Non-pigmented ciliary epithelial cell (primary cell): ENCODE measurements at places on chromosomes 2 and 18.

DNA sequence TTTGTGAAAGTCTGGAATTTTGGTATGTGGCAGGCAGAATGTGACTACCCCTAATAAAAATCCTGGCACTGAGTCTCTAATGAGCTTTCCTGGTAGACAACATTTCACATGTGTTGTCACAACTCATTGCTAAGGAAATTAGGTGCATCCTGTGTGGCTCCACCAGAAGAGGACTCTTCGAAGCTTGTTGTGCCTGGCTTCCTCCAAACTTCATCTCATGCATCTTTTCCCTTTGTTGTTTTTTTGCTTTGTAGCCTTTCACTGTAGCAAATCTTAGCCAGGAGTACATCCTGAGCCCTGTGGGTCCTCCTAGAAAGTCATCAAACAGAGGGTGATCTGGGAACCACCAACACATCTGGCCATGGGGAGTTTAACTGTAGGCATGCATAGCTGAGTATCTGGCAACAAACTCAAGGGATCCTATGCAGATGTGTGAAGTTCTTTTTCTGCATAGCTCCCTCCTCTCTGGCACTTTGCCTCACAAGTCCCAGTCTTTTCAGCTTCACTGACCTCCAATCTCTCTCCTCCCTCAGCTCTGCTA, 42.1 kb upstream of the SERTAD2 start:
- DNase-seq: no peak

- DNase-seq: no peak
Measured at GRCh38 chr2:234999740-235000425, 48.1 kb downstream of the SH3BP4 start.

DNA sequence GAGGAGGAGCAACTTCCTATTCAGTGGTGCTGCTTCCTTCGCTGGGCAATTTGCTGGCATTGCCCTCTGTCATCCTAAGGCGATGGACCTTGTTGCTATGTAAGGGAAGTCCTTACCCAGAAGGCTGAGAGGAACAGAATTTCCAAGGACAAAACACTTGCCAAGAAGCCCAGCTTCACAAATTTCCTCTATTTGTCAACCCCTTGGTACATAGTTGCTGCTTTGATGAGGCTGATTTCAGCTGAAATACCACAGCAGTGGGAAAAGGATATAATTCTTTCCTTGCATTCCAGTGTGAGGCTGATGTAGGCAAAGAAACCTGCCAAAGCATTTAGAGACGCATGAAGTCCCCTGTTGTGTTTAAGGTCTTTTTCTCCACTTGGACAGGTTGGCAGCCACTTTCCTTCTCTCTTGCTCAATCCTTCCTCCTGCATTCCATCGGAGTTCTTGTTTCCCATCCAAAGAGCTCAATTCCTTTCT, 16.4 kb upstream of the ST3GAL5 start:
- no peak for DNase-seq

GRCh38 chr2:165313509-165313908, 74.3 kb downstream of the SCN2A start:
- DNase-seq: no peak

- DNase-seq: no peak
Measured at GRCh38 chr18:51017140-51017879, 12.7 kb upstream of the SMAD4 start.

GRCh38 chr2:166382448-166382847, 6.7 kb upstream of the SCN9A start:
- no peak for DNase-seq

DNA sequence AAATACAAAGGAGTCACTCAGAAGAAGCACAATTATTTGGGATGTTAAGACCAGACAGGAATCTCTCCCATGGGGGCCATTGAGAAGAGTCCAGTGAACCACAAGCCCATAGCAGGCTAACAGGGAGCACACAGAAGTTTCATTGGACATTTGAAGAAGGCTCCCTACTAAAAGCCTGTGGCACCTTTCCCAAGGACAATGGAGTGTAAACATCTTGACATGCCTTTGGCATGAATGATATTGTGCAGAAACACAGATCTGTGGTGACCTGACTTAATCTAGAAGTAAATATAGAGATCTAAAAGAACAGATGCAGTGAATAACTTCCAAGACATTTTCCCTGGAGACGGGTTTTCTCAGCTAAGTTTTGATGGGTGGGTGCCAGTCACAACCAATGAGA, 221.5 kb downstream of the EPHA4 start:
- no peak for DNase-seq

GRCh38 chr2:58308435-58308834, 67.3 kb upstream of the FANCL start:
- DNase-seq: no peak

DNA sequence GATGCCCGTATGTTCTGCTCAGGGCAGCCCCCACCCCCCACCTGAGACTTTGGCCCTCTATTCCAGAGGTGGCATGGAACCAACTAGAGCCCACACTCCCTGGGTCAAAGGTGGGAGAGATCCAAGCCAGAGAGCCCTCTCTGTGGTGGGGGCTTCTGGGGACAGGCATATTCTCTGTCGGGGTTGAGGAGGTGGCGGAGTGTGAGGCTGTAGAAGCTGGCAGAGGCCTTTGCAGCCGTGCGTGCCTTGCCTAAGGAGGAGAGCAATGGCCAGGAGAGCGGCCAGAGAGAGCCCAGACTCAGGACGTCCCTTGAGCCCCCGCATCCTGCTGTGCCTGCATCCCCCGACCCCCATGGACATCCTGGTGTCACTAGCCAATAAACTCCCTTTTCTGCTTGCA, 79.2 kb upstream of the HPCAL1 start:
- DNase-seq: no peak

- DNase-seq: no peak
Measured at GRCh38 chr18:43276491-43276890, 799 bp downstream of the SYT4 start.
